ENCODE measurements at places on chromosomes 5 and 9. TPM values are rescaled to one million over a fixed set of nuclear protein-coding genes. Genes with fewer than 3 reads are reported as not detected.

MARVELD2 gene
- 13.7 TPM for total RNA-seq

GHR gene
- 0.28 TPM for total RNA-seq

NUTM2G gene
- total RNA-seq = not detected

C7 gene
- total RNA-seq = not detected

All from neural progenitor cell (in vitro differentiated cells).